ENCODE measurements at places on chromosomes 1 and 21.

DNA sequence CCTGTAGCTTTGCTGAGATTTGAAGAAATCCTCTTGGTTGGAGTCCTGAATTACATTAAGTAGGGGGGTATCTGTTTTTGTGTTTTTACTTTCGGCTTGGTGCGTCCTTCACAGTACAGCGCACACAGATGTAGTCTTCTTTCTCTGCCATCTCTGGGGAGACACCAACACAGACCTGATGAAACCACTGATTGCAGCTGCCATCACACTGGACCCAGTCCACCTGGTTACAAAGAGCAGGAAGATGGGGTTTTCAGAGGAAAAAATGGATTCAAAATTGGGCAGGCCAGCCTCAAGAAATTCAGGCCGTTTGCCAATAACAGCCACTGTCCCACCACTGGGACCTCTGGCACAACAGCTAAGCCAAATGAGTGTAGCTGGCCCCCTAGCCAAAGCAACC, 18.7 kb upstream of the SYT2 start:
- no peak for DNase-seq

DNA sequence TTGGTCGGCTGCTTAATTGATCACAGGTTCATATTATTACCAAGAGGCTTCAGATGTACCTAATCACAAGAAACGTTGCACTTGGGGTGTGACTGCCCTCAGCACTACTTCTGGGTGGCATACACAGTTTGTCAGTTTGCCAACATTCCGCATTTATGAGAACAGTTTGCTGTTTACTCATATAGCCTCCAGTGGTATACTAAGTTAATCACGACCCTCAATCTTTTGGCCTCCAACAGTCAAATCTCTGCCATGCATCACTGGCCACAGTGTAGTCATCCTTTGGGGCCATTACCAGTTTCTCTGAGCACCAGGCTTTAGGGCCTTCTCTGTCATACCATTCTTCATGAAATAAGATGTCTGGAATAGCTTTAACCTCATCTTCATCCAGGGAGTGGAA, 62.8 kb upstream of the BCL9 start:
- DNase-seq: no peak

- DNase-seq: no peak
Measured at GRCh38 chr1:22626237-22627157, 9.9 kb upstream of the C1QA start.

- DNase-seq: no peak
Measured at GRCh38 chr1:53589043-53589887, 130.1 kb downstream of the DMRTB1 start.

GRCh38 chr1:239810061-239810481, 281.6 kb upstream of the FMN2 start:
- no peak for DNase-seq

- no peak for DNase-seq
Measured at GRCh38 chr1:36805979-36806640, 228.2 kb downstream of the GRIK3 start.

DNA sequence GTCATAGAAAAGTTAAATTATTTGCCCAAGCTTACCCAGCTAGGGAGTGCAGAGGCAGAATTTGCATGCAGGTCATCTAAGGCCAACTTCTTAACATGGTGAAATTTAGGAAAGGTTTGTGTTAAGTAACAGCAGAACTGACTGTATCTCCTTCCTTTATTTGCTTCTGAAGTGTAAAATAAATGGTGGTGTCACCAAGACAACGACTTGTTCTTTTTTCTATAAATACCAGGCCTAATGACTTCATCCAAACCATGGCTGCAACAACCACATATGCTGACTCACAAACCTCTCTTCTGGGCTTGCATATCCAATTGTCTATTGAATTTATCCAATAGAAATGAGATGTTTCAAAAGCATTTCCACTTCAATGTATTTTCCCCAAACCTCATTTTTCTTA, 19.1 kb downstream of the COL24A1 start:
- no peak for DNase-seq

- DNase-seq: no peak
Measured at GRCh38 chr21:20883408-20883800, 114.8 kb upstream of the NCAM2 start.

DNA sequence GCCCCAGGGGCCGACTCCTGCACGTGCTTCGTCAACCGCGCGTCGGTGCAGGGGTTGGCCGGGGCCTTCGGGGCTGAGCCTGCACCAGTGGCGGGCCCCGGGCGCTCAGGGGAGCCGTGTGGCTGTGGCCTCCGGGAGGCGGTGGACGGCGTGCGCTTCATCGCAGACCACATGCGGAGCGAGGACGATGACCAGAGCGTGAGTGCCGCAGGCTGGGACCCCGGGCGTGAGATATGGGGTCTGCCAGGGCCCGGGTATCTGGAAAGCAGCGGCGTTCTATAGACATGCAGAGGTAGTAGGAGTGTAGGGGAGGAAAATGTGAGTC, 4.3 kb downstream of the CHRNB2 start:
- DNase-seq: no peak

GRCh38 chr1:160112357-160112756, 3.2 kb upstream of the ATP1A2 start:
- DNase-seq: no peak

Data from stimulated activated CD4-positive, alpha-beta T cell treated with anti-CD3 and anti-CD28 coated beads, Interleukin-1b, Interleukin-23, amount 100 ng/mL, for 24 hours (primary cell).